Stimulated activated CD8-positive, alpha-beta memory T cell treated with anti-CD3 and anti-CD28 coated beads, Interleukin-7, amount 100 ng/mL, for 1 hour (primary cell): ENCODE measurements at places on chromosomes 5 and 9.

DNA sequence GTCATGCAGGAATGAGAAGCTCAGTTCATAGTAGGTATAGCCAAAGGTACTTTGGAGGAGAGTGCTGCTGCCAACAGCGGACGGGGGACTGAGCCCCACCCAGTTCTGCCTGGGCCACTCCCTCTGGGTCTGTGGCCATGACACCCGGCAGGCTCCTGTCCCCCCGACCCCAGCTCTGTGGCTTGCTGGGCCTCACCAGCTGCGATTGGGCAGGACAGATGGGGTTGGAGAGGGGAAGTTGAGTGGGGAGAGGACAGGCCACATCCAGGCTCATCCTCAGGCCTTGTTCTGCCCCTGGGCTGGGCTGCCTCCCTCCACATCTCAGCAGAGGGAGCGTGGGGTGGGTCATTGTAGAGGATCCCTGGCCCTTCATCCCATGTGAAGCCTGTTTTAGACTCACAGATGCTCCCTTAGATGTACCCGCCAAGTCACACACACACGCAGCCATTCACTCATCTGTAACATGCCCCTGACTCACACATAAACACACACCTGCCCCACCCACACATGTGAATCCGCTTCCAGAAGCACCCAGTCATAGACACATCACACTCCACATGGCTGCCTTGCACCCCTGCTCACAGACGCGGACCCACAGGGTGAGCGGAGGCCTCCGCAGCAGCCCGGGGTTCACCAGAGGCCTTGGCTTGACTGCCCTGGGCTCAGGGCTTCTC lies 48.8 kb downstream of the NTNG2 start:
- DNase-seq, result no peak

DNA sequence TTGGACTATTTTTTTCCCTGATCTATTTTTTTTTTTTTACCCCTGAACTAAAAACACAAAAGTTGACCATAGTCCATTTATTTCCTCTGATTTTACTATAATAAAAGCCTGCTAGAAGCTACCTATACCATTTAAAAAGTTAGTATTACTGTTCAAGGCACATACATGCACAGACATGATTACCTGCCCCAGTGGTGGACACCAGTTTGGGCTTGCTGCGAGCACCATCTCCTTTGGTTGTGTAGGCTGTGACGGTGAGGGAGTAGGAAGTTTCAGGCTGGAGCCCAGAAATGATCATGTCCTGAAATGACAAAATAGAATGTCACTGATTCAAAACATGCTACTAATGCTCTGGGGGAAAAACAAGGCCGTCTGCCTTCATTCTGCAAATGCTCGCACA lies 693.1 kb upstream of the DMAC1 start:
- no peak for DNase-seq

DNA sequence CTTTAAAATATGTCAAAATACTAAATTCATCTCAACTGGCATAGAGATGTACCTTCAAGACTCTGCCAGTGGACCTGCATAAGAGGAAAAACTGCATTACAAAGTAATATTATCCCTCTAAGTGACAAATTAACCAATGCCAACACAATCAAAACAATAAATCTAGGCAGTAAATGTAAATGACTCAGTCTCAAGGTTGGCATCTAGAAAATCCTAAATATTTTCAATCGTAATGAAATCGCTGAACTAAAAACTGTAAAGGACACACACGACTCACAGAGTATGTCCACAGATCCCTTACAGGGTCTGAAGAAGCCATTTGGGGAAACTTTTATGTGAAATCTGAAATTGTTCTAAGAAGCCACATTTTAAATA lies 31.2 kb downstream of the ERMP1 start:
- no peak for DNase-seq

DNA sequence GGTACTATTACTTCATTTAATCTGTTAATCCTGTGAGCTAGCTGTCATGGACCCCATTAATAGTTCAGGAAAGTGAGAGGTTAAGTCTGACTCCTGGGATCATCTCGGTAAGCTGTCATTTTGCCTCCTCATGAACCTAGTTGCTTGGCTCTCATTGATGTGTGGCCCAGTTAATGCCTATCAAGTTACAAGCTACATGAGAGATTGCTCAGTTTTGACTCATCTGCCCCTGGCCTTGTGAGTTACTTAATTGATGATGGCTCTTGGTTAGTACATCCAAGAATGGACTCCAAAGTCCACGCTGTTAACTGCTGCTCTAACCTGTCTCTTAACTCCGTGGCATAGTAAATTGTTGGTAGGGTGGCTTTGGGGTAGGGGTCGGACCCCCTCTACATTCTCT lies 23.9 kb downstream of the LARP1 start:
- DNase-seq, result no peak

DNA sequence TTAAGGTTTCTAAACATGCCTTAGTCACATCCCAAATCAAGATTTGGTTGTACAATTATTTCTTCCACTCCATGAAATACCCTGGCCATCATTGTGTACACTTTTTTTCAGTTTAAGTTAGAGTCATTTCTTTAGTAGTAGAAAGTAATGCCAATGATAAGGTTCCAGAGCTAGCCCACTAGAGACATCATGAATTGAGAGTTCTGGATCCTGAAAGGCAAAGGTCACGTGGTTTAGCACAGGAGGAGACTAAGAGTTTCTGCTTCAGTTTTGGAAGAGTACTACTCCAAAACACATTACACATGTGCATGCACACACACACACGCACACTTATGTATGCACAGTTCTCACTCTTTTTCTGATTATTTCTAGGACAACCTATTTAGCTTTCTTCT lies 4.8 kb upstream of the SREK1 start:
- no peak for DNase-seq

GRCh38 chr5:33441241-33442177 lies 744 bp downstream of the TARS1 start:
- peak; percentile 5 for DNase-seq

DNA sequence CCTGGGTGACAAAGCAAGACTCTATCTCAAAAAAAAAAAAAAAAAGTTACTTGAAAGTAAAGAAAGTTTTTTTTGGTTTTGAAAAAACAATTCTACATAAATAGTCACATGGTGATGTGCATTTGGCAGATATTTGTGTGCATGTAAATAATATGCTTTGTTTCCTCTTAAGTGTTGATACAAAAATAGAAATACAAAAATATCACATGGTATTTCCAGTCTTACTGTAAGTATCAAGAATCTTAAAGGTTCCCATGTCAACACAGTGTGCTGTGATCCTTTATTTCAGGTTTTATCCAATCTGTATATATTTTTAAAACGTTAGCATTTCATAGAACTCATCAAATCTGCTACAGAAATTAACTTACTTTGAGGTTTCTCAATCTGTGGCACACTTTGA lies 521.9 kb downstream of the TLE4 start:
- no peak for DNase-seq

DNA sequence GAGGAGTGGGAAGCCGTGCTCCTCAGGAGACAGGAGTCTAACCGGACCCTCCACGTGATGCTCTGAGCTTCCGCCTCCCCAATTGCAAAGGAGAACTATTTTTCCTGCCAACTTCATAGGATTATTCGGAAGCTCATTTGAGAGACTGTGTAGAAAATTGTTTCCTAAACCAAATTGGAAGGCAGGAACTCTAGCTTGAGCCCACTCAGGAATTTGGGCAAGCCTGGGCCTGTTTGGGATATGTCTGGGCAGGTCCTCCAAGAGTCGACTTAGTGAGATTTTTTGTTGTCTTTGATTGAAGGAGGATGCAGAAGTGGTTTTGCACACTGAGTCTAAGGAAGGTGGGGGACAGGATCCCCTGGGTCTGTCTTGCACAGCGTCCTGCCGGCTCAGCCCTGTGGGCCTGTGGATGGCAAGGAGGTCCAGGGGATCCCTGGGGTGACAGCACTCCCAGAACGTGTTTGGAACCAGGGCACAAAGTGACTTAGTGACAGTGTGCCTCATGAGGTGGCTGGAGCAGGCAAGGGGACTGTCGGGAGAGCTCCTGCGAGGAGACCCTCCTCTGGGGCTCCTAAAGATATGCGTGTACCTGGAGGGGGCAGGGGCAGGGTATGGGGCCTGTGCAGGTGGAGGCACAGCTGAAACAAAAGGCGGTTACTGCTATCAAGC lies 283.3 kb downstream of the NSG2 start:
- DNase-seq, result no peak
